ENCODE measurements at places on chromosomes 4 and X.

- no peak for DNase-seq
Observed at GRCh38 chr4:152209772-152210493, 326.0 kb downstream of the FBXW7 start.

DNA sequence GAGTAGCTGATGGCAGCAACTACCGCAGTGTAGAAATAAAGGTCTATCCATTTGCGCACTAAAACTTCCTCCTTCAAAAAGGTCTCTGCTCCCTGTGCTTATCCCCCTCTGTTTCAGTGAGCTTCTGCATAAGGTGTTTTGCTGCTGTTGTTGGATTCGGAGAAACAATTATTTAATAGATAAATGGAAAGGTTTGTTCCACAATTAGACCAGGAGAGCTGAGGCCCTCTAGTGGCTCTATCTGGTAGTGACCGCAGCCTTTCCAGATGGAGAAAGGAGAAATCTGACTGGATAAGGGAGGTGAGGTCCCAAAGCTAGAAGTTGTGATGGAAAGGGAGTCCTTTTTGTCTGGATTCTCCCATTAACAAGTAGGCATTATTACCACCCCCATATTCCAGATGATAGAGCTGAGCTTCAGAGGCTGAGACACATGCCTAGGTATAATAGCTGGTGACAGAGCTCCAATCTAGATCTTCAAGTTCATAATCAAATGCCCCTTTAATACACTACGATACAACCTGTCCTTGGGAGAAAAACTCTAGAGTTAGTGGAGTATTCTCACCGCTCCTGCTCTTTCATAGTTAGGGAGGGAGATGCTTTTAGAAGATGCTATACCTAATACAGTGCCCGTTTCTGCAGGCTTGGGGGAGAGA lies 5.1 kb upstream of the GABRQ start:
- peak; percentile 0 for DNase-seq

DNA sequence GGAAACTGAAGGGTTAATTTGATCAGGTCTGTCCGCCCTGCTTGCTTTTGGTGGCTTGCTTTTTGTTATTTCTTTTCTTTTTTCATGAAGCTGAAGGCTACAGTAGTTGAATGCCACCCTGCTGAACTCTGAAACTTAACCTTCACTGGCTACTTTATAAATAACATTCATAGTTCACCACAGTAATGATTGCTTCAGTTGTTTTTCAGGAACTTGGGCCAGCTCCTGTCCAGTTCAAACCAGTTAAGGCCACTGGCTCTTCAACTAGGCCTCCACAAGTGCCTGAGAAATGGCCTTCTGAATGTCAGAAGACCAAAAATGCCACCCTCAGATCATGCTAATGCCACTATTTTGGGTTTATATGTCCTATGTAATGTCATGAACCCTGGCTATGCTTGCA lies 7.7 kb upstream of the ASB9 start:
- DNase-seq = no peak

DNA sequence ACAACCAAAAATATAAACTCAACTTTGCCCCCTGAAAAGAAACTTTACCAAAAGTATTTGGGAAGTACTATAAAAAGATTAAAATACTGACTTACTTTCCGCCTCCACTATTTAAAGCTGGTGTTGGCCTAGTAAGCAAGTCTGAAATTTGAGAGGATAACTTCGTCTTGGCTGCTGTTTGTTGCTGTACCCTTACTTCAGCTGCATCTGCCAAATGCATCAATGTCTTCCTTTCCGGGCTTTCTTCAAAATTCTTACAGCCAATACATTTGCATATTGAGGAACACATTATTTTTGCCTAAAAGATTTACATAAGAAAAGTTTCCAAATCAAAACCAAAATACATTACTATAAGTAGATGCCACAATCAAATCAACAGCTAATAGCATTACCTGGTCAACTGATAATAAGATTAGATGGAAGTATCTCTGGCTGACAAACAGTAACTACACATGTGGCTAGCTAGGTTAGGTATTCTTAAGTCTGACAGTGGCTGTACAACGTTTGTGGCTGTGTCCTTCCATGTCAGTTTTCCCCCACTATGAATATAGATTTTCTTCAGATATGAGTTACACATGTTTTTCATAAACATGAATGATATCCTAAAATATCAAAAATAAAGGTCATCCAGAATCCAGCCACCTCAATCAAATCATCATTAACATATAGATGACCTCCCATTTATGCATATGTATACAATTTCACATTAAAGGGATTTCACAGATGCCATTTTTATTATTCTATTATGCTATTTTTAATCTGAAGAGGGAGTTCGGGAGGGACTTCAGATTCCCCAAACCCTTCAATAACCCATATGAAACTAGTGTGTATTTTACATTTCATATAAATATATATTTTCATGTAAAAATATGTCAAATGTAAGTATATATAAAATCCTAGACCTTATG lies 30.6 kb downstream of the THAP9 start:
- no peak for DNase-seq

DNA sequence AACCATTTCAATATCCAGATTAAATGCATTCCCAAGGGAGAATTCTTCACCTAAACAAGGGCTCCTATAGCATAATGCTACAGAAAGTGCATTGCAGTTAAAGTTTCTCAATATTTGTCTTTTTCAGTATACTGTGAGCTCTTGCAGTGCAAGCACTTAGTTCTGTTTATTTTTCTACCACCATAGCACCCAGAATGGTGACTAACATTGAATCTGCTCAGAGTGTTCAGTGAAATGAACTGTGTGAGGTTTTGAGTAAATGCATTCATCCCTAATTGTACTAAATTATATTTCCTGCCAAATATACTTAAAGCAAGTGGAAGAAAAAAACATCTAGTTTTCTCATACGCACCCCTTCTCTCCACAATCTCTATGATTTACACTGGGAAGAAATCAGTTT lies 383.9 kb downstream of the PCDH7 start:
- DNase-seq = no peak

DNA sequence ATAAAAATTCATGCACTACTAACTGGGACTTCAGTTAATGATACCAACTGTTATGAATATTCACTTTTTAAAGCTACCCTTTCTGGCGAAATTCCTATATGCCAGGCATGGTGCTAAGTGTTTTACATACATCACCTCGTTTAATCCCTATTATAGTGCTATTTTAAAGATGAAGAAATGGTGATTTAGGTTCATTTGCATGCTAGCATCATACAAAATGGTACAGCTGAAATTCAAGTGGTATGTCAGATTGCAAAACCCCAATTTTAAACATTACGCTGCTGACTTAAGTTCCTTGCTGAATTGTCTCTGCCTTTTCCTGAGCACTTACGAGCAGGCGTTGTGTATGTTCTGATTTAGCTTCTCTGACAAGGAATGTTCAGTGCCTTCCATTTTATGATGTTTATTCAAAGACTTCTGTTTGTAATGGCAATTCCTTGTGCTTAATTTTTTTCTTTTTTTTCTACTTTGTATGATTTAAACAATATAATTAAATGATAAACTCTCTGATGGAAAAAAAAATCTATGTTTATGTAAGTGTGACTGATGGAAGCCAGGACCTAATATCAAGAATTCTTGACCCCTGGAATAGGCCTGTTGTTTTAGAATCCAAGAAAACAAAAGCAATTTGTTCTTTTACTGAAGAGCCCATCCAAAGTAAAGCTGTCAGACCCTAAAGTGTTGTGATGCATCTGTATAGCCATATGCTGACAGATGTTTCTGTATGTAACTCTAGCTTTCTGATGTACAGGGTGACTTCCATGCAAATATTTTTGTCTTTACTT lies 148.1 kb downstream of the PCDH7 start:
- DNase-seq = no peak

DNA sequence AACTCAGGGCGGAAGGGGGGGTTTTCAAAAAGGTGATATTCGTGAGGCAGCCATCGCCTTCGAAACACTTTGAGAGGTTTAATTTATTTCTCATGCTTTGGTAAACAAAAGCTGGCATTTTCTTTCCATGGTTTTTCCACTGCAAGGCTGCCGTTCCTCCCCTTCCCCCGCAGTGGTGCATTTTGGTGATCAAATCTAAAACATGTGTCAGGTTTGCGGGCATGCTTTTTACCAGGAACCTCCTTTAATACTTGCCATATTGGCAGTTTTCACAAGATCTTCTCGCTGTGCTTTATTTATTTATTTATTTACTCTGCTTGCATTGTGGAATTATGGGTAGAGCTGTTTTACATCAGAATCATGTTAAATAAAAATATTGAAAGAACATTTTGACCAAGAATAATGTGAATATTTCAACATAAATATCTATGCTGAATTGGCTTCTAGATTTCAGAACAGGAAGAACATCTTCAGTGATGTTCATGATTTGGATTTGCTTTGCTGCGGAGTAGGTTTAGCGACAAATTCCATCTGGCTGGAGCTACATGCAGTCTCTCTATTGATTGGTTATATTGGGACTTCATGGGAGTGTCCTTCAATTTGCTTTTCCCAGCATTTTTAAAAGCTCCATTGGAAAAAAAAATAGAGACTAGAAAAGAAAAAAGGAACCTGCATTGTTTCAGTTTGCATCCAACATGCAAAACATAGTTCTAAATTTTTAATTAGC lies 54.4 kb downstream of the STOX2 start:
- no peak for DNase-seq

DNA sequence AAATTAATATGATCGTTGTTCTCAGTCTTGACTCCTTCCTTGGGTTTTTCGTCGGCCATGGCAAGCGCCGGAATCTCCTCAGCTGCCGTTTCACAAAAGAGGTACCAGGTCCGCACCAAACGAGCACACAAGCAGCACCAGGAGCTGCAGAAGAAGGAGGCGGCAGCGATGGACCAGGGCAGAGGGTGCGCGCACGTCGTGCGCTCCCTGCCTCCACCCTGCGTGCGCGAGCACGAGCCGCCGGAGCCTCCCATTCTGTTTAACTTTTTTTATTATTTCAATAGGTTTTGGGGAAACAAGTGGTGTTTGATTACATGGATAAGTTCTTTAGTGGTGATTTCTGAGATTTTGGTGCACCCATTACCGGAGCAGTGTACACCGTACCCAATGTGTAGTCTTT lies 158.2 kb downstream of the PLS3 start:
- DNase-seq = no peak

GRCh38 chrX:20802036-20802435 lies 535.3 kb upstream of the RPS6KA3 start:
- no peak for DNase-seq

- DNase-seq = no peak
Observed at GRCh38 chr4:52968691-52969090, 106.6 kb downstream of the RASL11B start.

DNA sequence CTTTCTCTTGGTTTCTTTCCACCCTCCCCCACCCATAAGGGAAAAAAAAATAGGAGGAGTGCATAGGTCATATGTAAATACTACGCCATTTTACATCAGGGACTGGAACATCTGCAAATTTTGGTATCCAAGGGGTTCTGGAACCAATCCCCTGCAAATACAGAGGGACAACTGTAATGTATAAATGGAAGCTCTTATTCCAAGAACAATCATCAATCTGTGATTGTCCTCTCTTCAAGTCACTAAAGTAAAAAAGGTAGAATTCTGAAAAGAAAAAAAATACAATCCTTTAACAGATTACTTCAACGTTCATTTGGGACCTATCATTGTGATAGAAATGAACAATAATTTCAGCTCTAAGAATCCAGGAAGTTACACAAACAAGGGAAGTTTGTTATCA lies 13.6 kb downstream of the PPA2 start:
- DNase-seq = no peak

DNA sequence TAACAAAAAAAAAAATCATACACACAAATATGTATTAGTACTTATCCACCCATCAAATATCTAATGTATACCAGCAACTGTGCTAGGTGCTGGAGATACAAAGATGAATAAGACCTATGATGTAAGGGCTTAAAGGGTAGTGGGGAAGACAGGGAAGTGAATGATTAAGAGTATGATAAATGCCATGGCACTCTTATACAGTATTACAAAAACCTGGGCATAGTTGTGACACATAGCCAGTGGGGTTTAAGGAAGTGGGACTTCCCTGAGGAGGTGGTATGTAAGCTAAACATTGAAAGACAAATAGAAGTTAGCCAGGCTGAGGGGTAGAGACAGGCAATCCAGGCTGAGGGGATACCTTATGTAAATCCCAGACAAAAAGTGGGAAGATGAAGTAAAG lies 23.5 kb downstream of the CHM start:
- no peak for DNase-seq

GRCh38 chr4:134952775-134953174 lies 751.2 kb upstream of the PABPC4L start:
- DNase-seq = no peak

GRCh38 chr4:10117359-10118047 lies 904 bp upstream of the WDR1 start:
- DNase-seq = peak; percentile 55

- no peak for DNase-seq
Observed at GRCh38 chr4:24858026-24858425, 54.8 kb downstream of the CCDC149 start.

- no peak for DNase-seq
Observed at GRCh38 chr4:189002475-189002874, 863.2 kb downstream of the TRIML1 start.

- DNase-seq = no peak
Observed at GRCh38 chrX:22526339-22526738, 253.6 kb downstream of the CBLL2 start.

- DNase-seq = peak; percentile 48
Observed at GRCh38 chrX:150546711-150547153, 21.7 kb upstream of the MTM1 start.

GRCh38 chr4:152193059-152193458 lies 342.8 kb downstream of the FBXW7 start:
- no peak for DNase-seq

- DNase-seq = no peak
Observed at GRCh38 chr4:164779811-164780216, 25.9 kb downstream of the SMIM31 start.

- DNase-seq = no peak
Observed at GRCh38 chr4:112348488-112349158, 51.5 kb downstream of the ALPK1 start.

GRCh38 chr4:84965553-84966381 lies 723 bp downstream of the WDFY3 start:
- no peak for DNase-seq

GRCh38 chr4:160814726-160815125 lies 1349.1 kb downstream of the FSTL5 start:
- DNase-seq = no peak

DNA sequence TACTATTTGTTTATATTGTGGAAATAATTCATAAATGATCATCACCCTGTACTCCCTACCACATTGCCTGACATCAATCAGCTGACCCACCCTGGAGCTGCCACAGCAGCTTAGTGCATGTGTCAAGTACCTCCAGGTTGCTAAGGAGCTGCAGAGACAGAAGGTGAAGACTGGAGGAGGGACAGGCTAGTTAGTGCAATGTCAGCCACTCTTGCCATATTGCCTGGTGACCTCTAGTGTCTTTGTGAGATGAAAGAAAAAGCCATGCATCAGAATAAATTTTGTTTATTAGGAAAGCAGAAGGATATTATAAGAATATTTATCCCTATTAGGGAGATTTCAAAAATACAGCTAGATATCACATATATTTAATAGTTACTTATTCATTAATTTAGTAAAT lies 243.9 kb upstream of the FAT4 start:
- no peak for DNase-seq

- DNase-seq = peak; percentile 85
Observed at GRCh38 chrX:47380268-47380667, 9.9 kb downstream of the ZNF157 start.

GRCh38 chrX:139898334-139898733 lies 34.5 kb downstream of the ATP11C start:
- no peak for DNase-seq

All from CD4-positive, alpha-beta T cell treated with Interleukin-1 beta for 1 hour (primary cell).